ENCODE measurements at places on chromosomes 5 and 9.
A peak's percentile ranks its signal among the peaks of the same experiment; 100 is the strongest.

- peak; percentile 52 for DNase-seq
Observed at GRCh38 chr5:145936401-145937131, at the start of gene SH3RF2. Gene SH3RF2, plus strand, starts transcription at chr5:145936578. Its CDS starts 1,351 bp downstream, at chr5:145937929.

DNA sequence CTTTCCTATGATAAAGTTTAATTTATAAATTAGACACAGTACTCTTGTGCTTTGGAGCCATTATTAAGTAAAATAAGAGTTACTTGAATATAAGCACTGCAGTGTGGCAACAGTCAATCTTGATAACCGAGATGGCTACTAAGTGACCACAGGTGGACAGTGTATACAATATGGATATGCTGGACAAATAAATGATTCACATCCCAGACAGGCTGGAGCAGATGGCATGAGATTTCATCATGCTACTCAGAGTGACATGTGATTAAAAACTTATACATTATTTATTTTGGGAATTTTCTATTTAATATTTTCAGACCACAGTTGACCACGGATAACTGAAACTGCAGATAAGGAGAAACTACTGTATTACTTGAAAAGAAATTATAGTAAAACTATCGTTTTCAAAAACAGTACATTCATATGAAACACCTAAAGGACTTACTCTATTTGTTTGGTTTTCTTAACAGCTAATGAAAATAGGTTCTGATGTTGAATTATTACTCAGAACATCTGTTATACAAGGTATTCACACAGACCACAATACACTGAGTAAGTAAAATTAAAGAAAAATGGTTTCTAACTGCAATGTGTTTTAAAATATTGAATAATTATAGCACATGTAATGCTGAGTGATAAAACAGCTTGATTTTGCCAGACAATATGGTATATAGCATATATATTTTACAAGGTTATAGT, 16.0 kb downstream of the LYRM7 start:
- no peak for DNase-seq

DNA sequence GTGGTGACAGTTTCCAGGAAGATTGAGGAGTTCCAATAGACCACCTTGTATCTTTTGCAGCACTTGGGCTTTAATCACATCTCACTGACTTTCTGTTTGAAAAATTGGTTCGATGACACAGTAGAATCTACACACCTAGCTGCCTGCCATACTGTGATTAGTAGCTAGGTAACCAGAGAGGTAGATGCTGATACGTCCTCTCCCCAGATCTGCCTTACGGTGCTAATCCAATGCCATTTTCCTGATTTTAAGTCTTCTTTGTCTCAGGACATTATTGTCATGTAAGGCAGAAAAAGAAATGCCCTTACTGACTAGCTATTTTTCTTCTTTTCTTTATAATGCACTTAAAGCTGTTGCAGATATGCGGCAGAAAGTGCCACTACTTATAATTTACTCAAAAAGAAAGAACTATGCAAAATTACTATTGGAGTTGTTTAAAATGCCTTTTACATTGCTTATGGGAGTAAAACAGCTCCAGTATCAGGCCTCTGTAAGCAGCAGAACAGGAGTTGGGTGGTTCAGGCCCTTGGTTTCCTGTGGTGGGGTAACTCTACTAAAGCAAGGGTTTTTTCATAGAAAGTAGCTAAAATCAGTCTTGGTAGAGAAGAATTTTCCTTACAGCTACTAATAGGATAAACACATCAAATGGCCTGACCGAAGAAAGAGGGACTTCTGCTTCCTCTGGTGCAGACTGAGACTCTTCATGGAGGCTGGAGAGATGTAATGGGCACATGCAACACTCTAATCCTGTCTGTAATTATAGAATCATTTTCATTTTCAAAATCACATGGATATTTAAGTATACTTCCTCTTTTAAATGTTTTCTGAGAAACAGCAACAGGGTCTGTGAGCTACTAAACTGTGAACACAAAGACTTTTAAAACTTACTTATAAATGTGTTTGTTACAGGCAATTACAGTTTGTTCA, 177.2 kb downstream of the MAPKAP1 start:
- DNase-seq, result no peak

DNA sequence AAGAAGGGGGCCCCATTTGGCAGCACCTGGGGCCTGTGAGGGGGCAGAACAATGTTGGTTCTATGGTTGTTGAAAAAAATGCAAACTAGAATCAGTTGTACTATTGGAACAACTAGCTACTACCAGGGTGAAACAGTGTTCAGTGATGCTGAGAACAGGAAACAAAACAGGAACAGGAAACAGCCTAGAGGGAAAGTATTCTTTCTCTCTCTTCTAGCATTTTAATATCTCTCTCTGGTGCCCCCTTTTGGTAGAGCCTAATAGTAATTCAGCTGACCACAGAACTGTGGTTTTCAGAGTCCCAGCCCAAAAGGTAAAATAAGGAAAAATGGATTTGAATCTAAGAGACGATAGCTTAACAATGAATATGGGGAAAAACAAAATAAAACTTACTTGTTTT, 138.0 kb upstream of the KCNN2 start:
- DNase-seq, result no peak

DNA sequence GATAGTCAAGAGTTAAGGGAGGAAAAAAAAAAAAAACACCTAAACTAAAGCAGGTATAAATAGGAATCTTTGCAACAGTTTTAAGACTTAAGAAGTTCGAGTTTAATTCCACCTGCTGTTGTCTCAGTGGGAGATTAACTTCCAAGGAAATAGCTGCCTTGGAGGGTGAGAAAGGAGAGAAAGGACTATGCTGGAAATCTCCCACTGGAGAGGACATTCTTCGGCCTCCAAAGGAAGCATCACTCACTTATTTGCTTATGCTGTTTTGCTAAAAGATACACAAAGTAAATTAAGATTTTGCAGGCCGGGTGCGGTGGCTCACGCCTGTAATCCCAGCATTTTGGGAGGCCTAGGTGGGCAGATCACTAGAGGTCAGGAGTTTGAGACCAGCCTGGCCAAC, 317.9 kb upstream of the MPDZ start:
- DNase-seq, result no peak

- no peak for DNase-seq
Observed at GRCh38 chr5:15598294-15598902, 98.4 kb downstream of the FBXL7 start.

DNA sequence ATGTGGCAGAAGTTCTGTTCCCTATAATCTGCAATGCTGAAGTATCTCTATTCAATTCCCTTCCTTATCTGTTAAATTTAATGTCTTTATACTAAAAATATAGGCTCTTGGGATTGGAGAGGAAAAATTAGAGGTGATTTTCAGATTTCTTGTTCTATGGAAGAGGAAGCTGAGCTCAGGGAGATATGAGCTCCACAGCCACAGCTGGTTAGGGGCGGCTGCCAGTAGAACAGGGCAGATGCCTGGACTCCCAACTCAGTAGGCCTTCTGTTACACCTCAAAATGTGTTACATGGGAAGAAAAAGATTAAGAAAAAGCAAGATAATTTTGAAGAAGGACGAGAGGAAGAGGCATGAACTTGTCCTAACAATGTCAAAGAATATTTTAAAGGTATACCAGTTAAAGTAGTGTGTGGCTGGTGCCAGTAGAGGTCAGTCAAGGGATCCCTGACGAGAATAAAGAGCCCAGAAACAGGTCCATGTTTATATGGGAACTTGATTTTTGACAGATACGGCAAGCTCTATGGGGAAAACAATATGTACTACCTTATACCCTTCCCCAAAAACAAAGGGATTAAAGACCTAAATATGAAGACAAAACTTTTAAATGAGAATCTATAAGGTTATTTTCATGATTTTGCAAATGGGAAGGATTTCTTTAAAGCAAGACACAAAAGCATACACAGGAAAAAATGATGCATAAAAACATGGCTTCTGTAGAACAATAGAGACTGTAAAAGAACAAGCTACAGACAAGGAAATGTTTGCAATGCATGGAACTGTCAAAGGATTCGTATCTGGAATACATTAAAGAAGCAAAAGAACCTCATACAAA, 28.7 kb downstream of the DNAJC21 start:
- peak; percentile 5 for DNase-seq

DNA sequence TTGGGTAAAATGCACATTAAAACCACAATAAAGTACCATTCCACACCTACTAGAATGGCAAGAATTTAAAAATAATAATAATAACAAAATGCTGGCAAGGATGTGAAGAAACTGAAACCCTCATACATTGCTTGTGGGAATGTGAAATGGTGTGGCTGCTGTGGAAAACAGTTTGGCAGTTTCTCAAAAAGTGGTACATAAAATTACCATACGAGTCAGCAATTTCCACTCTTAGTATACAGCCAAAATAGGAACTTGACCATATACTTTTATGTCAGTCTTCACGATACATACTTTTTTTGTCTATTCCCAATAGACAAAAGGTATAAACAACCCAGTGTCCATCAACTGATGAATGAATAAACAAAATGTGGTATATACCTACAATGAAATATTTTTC, 15.6 kb downstream of the FKBP15 start:
- no peak for DNase-seq

DNA sequence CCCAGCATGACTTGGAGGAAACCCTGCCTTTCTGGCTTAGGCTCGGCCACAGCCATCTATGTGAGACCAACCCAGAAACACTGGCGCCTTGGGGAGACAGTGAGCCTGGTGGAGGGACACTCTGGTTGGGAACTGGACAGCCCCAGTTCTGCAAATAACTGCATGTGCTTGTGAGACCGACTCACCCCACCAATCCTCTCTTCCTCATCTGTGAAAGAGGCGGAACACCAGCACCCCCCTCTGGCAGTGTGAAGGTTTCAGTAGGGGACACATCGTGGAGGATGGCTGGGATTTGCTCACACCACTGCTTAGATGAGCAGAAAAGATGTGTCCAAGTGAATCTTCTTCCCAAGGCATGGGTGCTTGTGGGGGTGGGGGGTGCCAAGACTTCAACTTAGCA, 43.4 kb upstream of the N4BP3 start:
- no peak for DNase-seq

GRCh38 chr9:133974631-133975341, 17.3 kb downstream of the VAV2 start:
- no peak for DNase-seq

GRCh38 chr9:98092613-98092931, 26.4 kb downstream of the TRIM14 start:
- DNase-seq, result no peak

DNA sequence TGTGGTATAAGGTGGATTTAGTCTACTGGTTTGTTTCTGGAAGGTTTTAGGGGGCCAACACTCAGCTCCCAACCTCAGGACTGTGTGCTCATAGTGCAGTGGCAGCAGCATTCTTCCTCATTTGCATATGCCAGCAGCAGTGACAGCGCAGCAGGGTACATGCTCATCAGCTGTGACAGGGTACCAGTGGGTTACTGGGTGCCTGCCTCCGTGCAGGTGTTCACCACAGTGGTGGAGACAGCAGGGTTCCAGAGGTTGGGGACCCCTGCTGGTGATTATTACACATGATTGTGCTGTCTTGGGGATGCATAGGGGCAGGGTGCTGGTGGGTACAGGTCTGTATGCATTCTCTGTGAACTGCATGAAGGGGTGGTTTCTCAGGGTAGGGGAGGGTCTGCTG, 45.5 kb upstream of the IFNE start:
- DNase-seq, result no peak

GRCh38 chr5:66966439-66966838, 230.2 kb downstream of the CD180 start:
- DNase-seq, result no peak

- no peak for DNase-seq
Observed at GRCh38 chr5:930866-931265, 38.2 kb downstream of the TRIP13 start.

DNA sequence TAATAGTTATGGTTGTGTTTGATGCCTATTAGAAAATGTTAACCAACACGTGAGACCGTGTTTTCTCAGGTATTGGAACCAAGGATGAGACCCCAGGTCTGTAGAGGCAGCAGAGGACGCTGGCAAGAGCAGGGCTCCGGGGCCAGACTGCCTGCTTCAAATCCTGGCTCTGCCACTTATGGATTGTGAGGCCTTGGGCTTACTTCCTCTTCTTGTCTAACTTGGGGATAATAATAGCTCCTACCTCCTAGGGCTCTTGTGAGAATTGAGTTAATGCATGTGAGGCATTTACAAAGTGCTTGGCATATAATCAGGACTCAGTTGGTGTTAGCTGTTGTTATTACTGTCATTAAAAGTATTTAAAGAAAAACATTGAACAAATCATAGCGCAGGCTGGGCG, 85.5 kb upstream of the PITX1 start:
- no peak for DNase-seq

- no peak for DNase-seq
Observed at GRCh38 chr9:91062281-91062680, 260.7 kb downstream of the SYK start.

- DNase-seq, result no peak
Observed at GRCh38 chr9:131755541-131756198, 15.8 kb upstream of the RAPGEF1 start.

GRCh38 chr9:125261501-125262293, at the start of gene GAPVD1:
Gene GAPVD1, plus strand, starts transcription at chr9:125261826. Its CDS starts 37,096 bp downstream, at chr9:125298922.
- DNase-seq, result peak; percentile 65

- no peak for DNase-seq
Observed at GRCh38 chr5:68283766-68284165, 68.2 kb downstream of the PIK3R1 start.

DNA sequence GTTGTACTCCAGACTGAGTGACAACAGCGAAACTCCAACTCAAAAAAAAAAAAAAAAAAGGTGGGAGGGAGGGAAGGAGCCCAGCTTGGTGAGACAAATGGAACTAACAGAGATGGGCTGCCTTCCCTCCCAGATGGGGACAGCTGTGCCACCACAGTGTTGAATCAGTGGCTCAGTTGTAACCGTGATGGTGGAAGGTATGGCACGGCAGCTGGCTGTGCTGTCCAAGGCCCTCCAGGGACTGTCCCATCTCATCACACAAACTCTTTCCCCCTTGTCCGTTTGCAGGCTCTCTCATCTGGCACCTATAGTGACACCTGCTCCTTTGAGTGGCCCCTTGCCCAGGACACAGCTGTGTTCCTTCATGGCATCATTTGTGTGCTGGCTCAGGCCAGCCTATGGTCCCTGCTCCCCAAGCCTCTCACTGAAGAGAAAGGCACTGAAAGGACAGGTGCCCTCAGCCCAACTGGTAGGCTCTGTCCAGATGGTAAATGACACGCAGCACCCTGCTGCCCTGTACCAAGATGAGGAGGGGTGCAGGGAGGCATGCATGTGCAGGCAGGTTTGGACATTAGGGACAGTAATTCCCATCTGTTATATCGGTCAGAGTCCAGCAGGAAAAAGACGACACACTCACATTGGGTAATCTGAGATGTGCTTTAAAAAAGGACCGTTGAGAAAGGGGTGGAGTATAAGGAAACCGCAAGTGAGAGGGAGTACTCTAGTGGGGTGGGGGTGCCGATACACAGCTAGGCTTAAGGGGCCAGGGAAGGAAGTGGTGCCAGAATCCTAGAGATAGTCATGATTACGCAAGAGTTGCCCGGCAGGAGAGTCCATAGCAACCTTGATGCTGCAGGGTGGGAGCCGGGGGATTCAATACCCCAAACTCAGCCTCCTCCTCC, 4.3 kb downstream of the SMIM33 start:
- peak; percentile 72 for DNase-seq

DNA sequence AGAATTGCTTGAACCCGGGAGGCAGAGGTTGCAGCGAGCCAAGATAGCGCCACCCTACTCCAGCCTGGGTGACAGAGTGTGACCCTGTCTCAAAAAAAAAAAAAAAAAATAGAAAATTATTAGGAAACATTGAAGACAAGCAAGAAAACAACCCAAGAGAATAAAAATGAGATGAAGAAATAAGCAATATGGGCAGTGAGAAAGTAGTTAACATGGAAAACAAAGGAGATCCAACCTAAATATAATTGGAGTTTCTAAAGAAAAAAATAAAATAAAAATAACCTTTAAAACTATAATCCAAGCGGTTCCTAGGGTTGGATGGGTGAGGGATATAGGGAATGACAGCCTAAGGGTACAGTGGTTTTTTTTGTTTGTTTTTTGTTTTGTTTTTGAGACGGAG, 71.9 kb downstream of the FBXW11 start:
- no peak for DNase-seq

GRCh38 chr5:75167345-75167744, 69.3 kb downstream of the ANKRD31 start:
- no peak for DNase-seq
